ENCODE measurements at places on chromosomes 6 and 20.

DNA sequence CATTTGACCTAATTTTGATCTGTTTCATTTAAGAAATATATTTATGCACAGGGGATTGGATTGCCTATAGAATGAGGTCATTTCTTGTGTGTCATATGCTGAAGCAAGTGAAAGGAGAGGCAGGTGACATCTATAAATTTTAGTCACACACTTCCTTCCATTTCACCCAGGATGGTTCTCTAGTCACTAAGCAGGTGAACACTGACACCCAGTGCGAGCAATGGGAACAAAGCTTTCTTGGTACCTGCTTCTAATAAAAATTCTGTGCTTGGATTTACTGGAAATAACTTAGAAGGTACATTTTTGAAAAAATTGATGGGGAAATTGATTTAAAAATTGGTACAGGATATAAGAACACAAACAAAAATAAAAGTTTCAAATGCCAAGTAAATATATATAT lies 66.9 kb upstream of the MC3R start:
- no peak for DNase-seq

DNA sequence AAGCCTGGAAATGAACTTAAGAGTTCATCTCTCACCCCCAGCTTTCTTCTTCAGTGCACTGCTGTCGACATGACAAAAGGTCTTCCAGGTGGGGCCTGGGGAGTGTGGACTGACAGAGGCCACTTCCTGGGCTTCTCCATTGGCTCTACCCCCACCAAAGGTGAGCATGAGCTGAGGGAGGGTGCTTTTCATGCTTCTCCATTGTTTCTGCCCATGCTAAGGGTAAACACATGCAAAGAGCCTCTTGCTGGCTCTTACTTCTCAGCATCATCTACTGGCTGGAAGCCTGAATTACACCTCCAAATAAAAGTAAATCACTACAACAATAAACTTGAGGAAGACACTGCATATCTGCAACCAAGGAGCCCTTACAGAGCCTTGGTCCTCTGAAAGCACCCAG lies 227.2 kb downstream of the EPM2A start:
- peak; percentile 48 for DNase-seq

GRCh38 chr6:142531727-142532126 lies 229.9 kb downstream of the ADGRG6 start:
- DNase-seq: no peak

- no peak for DNase-seq
These were observed 555.9 kb downstream of the C6orf118 start for GRCh38 chr6:164753517-164753916.

- DNase-seq: no peak
These were observed 27.6 kb upstream of the RPN2 start for GRCh38 chr20:37151529-37151928.

- DNase-seq: no peak
These were observed 205.2 kb upstream of the MARCKS start for GRCh38 chr6:113651920-113652319.

- no peak for DNase-seq
These were observed 59.7 kb downstream of the YTHDF1 start for GRCh38 chr20:63156221-63156671.

DNA sequence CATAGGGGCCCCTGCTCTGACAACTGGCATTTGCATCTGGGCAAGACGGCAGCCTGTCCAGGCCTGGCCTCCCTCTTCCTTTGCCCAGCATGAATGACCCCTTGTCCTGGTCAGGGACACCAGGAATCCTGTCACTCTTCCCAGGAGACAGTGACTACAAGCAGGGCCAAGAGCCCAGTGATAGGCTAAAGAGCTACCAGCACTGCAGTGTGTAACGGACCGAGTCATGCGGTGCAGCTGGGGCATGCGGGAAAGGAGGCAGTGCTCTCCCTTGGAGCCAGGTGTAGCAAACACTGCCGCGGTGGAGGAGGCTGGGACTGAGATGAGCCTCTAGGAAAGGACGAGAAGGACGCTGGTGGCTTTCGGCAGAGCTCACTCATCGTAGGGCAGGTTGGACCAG lies 38.7 kb upstream of the DSP start:
- no peak for DNase-seq

GRCh38 chr6:6320901-6321300 lies 439 bp upstream of the F13A1 start:
- DNase-seq: no peak

DNA sequence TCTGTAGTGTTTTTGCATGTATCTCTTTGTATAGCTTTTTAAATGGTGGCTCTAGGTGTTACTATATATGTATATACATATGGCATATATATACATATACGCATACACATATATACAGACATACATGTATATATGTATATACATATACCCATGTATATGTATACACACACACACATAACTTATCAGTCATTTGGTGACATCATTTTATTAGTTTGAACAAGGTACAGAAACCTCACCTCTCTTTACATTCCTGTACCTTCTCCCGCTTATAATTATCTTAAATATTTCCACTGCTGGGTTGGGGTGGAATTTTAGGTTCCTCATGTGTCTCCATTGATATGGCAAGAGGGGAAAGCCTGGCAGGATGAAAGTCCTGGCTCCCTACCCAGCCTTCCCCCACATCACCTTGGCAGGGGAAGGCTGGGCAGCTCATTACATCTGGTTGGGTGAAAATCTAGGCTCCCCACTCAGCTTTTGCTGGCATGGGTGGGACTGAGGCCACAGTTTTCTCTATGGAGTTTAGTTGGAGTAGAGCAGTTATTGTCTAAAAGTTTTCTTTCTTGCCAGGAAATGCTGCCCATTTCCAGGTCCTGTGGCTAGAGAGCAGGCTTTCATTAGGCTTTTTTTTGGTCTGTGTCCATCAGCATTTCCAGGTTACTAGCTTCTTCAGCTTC lies 7.6 kb downstream of the GLO1 start:
- DNase-seq: no peak

GRCh38 chr6:113089056-113089455 lies 741.9 kb downstream of the RFPL4B start:
- DNase-seq: peak; percentile 44

- DNase-seq: no peak
These were observed 62.1 kb downstream of the GINS1 start for GRCh38 chr20:25469558-25469957.

DNA sequence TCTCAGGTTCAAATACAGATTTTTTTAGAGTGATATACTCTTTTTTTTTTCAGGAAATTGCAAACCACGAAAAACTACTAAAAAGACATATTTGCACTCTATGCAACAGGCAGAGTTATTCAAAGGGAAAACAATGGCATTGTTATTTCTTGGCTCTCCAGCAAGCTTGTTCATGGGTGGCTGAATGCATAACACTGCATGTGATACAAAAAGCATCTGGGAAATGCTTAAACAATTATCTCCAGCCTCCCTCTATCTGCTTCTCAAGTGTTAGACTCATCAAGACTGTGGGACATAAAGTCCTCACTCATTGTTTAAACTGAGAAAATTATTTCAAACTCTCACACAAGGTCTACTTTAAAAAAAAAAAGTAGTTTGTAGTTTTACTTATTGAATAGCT lies 7.3 kb upstream of the COL12A1 start:
- no peak for DNase-seq

- no peak for DNase-seq
These were observed 42.5 kb upstream of the SAYSD1 start for GRCh38 chr6:39157511-39157910.

DNA sequence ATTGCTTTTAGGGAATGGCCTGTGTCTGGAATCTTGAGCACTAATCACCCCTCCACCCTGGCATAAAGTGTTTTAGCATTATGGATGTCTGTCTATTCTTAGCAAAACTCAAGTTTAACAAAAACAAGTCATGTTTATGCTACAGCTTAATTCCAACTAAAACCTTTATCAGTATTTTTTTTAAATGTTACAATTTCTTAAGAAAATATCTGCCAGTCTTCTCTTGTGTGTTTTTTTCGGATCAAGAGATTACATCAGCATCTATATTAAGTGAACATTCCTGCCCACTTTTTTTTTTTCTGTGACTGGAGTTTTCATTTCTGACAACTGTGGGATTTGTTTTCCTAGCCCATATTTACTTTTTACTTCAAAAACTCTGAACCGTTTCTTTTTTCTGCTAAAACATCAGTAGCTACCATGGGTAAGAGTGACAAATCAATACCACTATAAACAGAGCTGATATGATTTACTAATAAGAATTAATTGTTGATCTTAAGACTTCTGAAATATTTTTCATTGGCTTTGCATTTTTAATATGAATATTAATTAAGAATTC lies 94.3 kb downstream of the EDN1 start:
- DNase-seq: no peak

DNA sequence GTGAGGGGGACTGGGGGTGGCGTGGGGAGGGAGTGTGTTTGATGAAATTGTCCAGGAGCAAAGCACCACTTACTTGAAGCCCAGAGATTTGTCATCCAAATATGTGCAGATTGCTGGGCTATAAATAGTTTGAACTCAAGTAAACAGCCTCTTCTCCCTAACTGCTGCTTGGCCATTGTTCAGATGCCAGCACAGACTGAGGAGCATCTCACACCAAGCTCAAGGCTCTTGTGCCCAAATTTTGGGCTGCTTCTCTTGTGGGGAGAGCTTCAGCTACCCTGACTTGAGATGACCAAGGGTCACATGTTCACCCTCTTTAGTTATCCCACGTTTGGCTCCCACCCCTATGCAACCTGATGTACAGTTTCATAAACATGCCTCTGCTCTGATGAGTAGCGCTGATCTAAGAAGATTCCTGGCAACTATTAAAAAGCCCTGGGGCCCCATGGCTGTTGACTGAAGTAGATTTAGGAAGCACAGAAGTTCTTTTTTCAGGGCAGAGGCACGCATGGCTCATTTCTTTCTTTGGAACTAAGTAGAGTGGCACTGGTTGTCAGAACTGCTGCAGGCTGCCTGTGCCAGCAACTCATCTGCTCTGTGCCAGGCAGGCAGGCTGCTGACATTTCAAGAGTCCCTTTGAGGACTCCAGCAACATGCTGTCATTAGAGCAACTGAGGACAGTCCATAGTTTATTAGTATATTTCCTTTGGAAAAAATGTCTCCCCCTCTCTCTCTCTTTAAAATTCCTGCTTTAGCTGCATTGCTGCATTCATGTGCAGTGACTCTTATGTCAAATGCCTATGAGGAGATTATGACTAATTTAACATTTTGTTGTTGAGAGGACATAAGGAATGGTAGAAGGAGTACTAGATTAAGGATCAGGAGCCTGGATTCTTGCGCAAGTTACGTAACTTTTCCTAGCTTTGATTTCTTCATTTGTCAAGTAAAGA lies 9.6 kb upstream of the PKIG start:
- peak; percentile 40 for DNase-seq

DNA sequence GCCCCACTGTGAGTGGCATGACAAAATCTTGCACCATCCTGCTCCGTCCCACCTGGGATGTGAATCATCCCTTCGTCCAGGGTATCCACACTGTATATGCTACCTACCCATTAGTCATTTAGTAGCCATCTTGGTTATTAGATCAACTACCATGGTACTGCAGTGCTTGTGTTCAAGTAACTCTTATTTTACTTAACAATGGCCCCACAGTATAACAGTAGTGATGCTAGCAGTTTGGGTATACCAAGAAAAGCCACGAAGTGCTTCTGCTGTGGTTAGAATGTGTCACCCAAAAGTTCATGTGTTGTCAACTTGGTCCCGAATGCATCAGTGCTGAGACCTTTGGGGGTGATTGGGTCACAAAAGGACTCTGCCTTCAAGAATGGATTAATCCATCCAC lies 11.7 kb downstream of the OSER1 start:
- no peak for DNase-seq

DNA sequence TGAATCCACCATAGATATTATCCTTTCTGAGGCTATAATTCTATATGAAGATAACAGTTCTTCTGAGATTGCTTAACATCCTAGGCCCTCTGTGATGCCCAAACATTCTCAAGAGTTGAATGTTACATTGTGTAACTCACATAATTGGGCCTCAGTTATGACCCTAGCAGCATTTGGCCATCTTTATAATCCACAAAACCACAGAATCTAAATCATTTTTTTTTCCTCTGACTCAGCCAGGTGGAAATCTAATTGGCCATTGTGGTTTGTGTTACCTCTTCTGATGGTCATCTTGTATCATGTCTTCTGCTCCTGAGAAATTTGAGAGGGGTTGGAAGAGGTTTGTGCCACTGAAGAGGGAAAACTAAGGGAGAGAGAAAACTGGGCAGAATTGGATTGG lies 99.5 kb downstream of the LINC00237 start:
- DNase-seq: no peak

DNA sequence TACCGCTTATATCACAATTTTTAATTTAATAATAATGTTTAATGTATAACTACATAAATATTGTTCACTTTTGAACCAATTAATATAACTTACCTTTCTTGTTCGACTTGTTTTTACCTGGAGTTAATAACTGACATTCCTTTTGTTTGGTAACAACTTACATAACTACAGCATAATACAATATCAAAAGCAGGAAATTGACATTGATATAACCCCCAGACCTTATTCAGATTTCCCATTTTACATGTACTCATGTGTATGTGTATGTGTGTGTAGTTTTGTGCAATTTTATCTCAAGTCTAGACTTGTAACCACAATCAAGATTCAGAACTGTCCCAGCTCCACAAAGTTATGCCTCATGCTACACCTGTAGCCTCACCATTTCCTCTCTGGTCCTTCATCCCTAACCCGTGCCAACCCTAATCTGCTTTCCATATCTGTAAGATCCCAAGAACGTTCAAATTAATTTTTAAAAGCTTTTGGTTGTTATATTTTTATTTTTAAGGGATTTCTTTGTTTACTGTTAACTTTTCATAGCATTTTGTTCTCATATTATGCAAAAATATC lies 190.6 kb downstream of the MANEA start:
- DNase-seq: no peak

DNA sequence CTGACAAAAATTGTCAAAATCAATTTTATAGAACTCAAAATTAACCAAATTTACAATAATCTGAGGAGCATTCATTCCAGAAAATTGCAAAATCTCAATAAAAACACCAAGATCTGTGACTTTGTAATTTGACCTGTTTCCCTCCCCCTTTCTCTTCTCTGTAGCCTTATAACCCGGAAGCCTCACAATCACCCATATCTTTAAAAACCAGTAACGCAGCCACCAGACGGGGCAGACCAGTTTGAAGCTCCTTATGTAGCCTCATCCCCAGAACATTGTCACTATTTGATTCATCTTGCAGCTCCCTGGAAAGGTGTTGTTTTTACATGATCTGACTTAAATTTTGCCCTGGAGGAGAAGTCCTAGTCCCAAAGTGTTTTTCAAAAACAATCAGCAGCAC lies 27.5 kb upstream of the TGM6 start:
- DNase-seq: peak; percentile 74

DNA sequence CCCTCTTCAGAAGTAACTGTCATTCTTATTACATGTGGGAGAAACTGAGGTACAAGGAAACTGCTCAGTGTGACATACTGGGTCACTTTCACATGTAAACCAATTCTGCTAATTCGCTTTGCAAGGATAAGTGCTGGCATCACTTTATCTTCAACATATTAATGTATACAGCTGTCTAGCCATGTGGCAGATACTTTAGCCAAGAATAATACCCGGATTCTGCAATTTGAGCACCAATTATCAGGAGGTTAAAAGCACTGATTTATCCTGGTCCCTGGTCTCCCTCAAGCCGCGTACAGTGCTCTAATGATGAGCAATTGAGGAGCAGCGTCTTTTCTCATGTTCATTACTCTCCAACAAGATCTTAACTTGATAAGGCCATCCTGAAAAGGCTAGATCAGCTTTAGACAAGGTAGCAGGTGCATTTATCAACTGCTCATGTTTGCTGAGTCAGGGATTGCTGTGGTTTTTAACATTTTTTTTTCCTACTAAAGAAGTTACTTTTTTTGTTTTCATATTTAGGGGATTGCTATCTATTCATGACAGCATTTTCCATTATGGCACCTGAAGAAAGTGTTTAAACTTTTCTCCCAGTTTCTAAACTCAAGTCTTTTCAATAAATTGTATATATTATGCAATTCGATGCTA lies 1066.3 kb upstream of the MAP3K7 start:
- no peak for DNase-seq

GRCh38 chr6:97347111-97347510 lies 64.1 kb upstream of the MMS22L start:
- DNase-seq: no peak

Data from Karpas-422 (cell line).